ENCODE measurements at places on chromosomes 6 and 20.

- no peak for DNase-seq
Measured at GRCh38 chr6:158609455-158610155, 34.9 kb downstream of the DYNLT1 start.

DNA sequence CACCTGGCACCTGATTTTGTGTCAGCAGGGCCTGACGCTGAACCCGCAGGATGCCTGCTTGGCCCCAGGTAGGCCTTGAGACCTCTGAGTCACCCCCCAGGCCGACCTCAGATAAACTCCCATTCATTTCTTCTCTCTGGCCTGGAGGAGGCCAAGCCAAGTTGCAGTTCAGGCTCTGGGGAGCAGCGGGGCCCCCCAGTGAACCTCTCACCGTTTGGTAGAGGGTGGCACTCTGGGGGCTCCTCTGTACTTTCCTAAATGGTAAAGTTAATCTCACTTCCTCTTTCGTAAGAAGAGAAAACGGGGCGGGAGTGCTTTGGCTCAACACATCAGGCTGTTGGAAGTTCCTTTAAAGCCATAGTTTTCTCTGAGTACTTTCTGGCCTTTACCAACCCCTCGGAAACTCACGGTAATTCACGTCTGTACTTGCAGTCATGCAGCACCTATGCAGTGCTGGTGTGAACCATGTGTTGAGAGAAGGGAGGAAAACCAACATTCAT lies 2.8 kb downstream of the SIRPA start:
- peak; percentile 63 for DNase-seq

- no peak for DNase-seq
Measured at GRCh38 chr6:12572896-12573827, 143.4 kb upstream of the PHACTR1 start.

DNA sequence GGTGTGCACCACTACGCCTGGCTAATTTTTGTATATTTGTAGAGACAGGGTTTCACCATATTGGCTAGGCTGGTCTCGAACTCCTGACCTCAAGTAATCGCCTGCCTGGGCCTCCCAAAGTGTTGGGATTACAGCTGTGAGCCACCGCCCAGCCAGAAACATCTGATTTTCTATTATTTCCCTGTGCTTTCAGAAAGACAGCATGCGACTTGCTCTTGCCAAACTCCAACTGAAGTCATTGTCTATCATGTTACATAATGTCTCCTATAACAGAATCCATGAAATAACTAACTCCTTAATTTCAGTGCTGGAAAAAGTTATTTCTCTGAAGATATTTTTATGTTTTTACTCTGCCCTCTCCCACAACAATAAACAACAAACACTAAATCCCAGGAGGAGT lies 8.5 kb downstream of the RMND1 start:
- DNase-seq, result no peak

DNA sequence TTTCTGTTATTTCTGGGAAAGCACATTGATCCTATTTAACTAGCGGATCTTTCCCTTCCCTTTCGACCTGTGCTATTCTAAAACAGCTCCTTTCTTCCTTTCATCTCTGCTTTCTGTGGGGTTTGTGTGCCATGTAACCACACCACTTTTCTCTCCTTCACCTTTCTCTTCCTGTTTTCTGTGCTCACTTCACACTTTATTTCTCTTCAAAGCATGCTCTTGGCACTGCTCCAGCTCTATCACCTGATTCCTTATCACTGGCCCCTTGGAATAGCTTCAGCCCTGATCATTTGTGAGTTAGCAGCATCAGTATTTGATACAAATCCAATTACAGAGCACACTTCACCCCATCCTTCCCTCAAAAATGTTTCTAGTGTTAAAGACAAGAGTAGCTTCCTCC lies 8.1 kb upstream of the METTL24 start:
- DNase-seq, result no peak

DNA sequence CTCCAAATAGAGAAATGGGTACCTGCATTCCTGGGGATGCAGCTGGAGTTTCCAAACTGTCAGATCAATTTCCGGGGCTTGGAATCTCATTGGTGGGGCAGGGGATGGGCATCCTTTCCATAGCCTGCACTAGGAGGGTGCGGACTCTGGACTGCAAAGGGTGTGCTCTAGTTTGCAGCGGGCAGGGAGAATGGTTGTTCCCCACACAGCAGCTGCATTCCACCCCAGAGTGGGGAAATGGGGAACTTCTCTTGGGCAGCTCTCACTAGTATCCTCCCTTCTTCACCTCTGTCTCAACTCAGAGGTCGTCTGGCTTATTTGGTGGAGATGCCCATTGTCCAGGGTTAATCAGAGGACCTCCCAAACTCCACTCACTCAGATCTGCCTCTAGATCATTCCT lies 34.5 kb upstream of the CDKN1A start:
- no peak for DNase-seq

DNA sequence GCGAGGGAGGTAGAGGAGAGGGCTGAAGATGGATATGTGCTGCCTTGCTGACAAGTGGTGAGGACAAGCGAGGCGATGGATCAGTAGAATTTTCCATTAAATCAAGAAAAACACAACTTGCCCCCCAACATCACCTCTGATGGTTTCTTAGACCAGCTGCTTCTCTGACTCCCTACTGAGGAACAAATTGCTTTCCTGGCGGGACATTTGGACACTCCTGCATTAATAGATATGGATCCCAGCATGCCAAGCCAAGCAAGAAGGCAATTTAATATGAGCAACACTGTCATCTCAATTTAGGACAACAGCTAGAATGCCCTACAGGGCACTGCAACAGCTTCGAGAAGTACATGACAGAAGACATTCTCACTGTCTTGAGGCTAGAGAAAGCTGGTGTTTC lies 248.4 kb upstream of the AGPAT4 start:
- no peak for DNase-seq

GRCh38 chr6:8023638-8024037 lies 40.6 kb downstream of the BLOC1S5 start:
- DNase-seq, result no peak

DNA sequence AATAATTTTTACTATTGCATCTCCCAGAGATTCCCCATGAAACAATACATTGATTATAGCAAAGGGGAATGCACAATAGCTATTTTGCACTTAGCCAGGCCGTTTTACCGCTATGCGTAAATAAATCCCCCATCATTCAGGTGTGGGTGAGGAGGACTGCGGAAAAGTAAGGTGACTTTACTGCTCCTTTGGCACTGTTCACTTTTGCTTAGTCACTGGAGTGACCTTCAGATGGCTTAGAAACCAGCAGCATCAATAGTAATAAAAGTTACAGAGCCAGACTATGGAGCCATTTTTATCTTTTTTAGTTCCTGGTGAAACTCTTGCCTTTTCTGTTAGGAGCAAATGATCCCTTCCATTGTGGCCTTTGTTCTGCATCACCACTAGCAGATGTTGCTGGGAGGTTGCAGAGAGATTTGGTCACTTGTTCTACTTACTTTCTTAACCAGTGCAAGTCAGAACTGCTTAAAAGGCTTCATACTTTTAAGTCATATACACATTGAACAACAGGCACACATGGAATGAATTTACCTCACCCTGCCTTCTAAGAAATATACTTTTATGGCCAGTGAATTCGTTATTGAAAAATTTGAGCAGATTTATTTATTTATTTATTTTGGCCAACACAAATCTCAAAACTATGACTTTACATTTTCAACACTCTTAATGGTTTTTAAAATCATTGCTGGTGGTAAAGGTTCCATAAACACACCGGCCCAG lies 12.1 kb upstream of the BTBD3 start:
- no peak for DNase-seq

- no peak for DNase-seq
Measured at GRCh38 chr6:41546866-41547798, 951 bp downstream of the FOXP4 start.

DNA sequence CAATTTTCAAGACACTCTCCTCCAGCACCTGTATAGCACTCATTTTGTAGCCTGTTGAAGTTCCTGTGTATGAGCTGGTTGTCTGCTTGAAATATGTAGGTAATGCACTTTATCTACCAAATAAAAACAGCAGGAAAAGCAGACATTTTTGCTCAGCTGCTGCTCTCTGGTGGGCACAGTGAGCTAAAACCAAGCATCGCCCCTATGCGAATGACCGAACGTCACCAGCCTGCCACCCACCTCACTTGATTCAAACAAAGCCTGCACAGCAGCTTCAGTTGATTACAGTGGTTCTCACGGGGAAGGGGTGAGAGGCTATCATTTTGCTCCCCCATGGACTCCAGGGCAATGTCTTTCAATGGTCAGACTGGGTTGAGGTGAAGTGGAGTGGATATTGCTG lies 185.7 kb downstream of the SASH1 start:
- DNase-seq, result peak; percentile 74

- DNase-seq, result no peak
Measured at GRCh38 chr6:107511511-107511993, 21.6 kb downstream of the SOBP start.

GRCh38 chr6:133268621-133269020 lies 27.5 kb downstream of the EYA4 start:
- no peak for DNase-seq

- DNase-seq, result peak; percentile 80
Measured at GRCh38 chr6:146595972-146596731, 2.6 kb upstream of the ADGB start.

- peak; percentile 50 for DNase-seq
Measured at GRCh38 chr6:36848658-36849441, 9.6 kb upstream of the CPNE5 start.

DNA sequence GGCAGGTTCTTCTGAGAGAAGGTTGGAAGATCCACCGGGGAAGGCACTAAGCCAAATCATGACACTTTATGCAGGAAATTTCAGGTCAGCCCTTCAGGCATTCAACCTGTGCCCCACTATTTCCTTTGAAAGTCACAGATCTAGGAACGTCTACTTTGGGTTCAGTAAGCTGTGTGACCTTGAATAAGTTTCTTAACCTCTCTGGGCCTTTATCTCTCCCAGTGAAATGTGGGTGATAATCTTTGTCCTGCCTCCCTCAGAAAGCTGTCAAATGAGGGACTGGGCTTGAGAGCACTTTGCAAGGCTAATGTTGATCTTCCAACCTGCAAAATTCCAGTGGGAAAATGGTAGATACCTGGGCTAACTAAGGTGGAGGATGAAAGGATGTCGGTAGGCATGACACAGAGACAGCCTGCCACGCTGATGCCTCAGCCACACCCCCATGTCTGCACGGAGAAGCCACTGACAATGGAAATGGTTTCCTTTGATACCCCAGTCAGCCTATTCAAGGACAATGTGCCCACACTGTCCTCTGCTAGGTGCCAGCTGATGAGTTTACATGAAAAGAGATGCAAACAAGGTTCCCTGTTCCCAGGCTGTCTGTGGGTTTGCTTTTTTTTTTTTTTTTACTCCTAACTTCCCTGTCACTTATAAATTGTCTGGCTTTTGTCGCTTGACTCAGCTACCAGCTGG lies 9.3 kb downstream of the BNIP5 start:
- DNase-seq, result no peak
